ENCODE measurements at places on chromosomes 4 and X.

DNA sequence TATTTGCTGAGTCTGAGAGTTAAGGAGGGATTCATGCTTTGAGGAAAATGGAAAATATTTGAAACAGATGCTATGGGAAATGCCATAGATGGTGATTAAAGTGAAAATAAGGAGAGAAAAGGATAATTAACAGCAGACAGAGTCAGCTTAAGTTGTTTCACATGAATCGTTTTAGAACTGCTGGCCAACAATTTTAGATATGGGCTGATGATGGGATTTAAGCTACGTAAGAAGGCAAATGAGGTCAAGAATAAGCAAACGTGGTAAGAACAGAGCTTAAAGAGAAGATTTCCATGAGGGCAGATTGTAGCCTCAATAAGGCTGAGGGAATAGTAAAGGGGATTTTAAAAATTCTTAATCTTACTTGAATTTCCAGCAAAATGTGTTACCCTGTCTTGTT, 77.9 kb downstream of the MFAP3L start:
- no peak for DNase-seq
- peaks cover 5% of the 10 kb centered on the region for H3K27me3 ChIP-seq
- peaks cover 3% of the 10 kb centered on the region for H3K4me1 ChIP-seq
- no peak overlapping the region for H3K4me3 ChIP-seq
- H3K27ac ChIP-seq, result no peak overlapping the region

- H3K4me3 ChIP-seq, result peak overlapping the region; percentile 98
- peaks cover 85% of the 10 kb centered on the region for H3K36me3 ChIP-seq
- peaks cover 55% of the 10 kb centered on the region for H3K4me1 ChIP-seq
- peak overlapping the region; percentile 99 for H3K27ac ChIP-seq
- no peaks in the 10 kb centered on the region for H3K27me3 ChIP-seq
These were observed 1.7 kb upstream of the SRP72 start for GRCh38 chr4:56465599-56466295.

DNA sequence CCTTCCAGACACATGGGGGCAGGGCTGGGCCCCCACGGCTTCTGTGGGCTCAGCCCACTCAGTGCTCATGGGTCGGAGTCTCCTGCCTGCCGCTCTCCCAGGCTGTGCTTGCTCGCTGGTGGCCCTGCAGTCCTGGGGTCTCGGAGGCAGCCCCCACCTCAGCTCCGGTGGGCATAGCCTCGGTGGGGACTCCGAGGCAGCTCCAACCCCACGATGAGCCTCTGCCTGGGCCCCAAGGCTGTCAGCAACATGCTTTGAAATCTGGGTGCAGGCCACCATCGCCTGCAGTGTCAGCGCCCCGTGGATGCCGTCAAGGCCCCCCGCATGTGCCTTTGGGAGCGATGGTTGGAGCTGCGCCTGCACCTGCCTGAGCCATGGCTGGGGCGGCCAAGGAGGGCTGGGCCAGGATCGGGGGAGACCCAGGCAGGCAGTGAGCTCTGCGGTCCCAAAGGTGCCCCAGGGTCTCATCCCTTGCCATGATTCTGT, 30.2 kb upstream of the SPON2 start:
- peaks cover 6% of the 10 kb centered on the region for H3K36me3 ChIP-seq
- no peaks in the 10 kb centered on the region for H3K27me3 ChIP-seq

GRCh38 chr4:153067376-153067775, 131.3 kb downstream of the FHDC1 start:
- no peak overlapping the region for H3K27ac ChIP-seq
- no peaks in the 10 kb centered on the region for H3K36me3 ChIP-seq
- peaks cover 3% of the 10 kb centered on the region for H3K4me1 ChIP-seq
- H3K4me3 ChIP-seq, result no peak overlapping the region
- no peak for DNase-seq
- H3K27me3 ChIP-seq, result no peaks in the 10 kb centered on the region

DNA sequence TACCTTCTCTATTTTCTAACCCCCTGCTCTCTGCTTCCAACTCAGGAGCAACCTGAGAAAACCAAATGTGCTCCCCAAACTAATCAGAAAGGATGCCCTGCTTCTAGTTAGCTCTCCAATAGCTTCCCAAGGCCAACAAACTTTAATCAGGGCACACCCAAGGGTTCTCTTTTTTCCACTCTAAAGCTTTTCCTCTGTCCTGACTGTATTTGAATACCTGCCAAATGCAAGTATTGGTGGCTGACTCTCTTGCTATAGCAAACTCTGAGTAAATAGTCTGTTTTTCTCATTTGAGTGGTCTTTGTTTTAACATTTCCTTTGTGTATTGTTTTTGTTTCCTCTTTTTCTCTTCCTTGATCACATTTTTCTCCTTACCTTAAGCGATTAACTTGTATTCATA, 52.5 kb downstream of the GBA3 start:
- DNase-seq, result no peak
- H3K27ac ChIP-seq, result no peak overlapping the region
- no peak overlapping the region for H3K4me3 ChIP-seq

DNA sequence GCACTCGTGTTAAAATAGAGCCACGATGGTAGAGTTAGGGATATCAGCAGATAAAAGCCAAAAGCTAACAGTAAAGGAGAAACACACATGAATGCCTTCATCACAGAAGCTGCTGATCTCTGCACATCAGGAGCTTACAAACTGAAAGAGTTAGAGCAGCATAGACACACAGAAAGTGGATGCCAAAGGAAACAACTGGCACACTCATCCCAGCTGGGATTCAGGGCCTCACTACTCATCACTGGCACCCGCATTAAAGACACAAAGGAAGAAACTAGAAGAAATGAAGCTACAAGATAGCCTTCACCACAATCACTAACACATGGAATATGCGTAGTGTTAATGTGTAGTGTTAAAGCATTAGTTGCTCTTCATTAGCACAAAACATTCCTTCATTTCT, 156.4 kb upstream of the TBL1X start:
- H3K27me3 ChIP-seq, result peaks cover 4% of the 10 kb centered on the region
- H3K4me3 ChIP-seq, result no peak overlapping the region
- no peaks in the 10 kb centered on the region for H3K36me3 ChIP-seq
- H3K27ac ChIP-seq, result no peak overlapping the region

DNA sequence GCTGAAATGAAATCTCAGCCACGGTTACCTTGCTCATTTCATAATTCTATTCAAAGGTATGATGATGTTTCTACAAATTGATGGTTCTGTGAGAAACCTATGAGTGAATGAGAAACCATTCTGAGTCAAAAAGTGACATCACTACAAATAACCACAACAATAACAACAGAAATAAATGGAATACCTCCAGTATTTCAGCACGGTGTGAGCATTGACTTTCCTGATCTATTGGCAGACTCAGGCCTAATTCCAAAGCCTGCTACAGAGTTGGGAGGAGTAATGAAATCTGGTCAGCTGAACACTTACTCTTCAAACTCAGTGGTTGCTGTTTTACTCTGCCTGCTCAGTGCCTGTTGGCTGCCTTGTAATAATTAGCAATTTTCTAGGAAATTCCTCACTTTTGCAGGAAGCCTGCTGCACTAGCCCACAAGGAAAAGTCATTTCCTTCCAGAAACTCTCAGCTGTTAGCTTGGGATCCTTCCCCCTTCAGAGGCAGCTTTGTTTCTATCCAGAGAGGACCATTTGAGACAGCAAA, 18.8 kb upstream of the SYNPO2 start:
- H3K4me3 ChIP-seq, result no peak overlapping the region
- peaks cover 10% of the 10 kb centered on the region for H3K4me1 ChIP-seq
- no peaks in the 10 kb centered on the region for H3K27me3 ChIP-seq
- no peak overlapping the region for H3K27ac ChIP-seq
- no peak for DNase-seq
- no peaks in the 10 kb centered on the region for H3K36me3 ChIP-seq

- no peak overlapping the region for H3K27ac ChIP-seq
- H3K4me3 ChIP-seq, result no peak overlapping the region
- H3K4me1 ChIP-seq, result peaks cover 4% of the 10 kb centered on the region
- no peaks in the 10 kb centered on the region for H3K36me3 ChIP-seq
- no peak for DNase-seq
These were observed 330.2 kb upstream of the F9 start for GRCh38 chrX:139200346-139200745.

Measured in activated T-cell treated with anti-CD3 and anti-CD28 coated beads, Interleukin-2, amount 50 U/mL, for 24 hours (primary cell).